ENCODE measurements at places on chromosomes 7 and 10.

- no peaks in the 10 kb centered on the region for H3K27me3 ChIP-seq
- DNase-seq = no peak
- no peak overlapping the region for H3K4me3 ChIP-seq
- no peaks in the 10 kb centered on the region for H3K36me3 ChIP-seq
- peaks cover 33% of the 10 kb centered on the region for H3K4me1 ChIP-seq
Observed at GRCh38 chr7:40300146-40300670, 165.4 kb downstream of the SUGCT start.

- H3K36me3 ChIP-seq = no peaks in the 10 kb centered on the region
- peaks cover 88% of the 10 kb centered on the region for H3K4me1 ChIP-seq
- no peak overlapping the region for H3K4me3 ChIP-seq
- no peaks in the 10 kb centered on the region for H3K27me3 ChIP-seq
- no peak for DNase-seq
- H3K27ac ChIP-seq = no peak overlapping the region
Observed at GRCh38 chr10:22670788-22671187, 43.6 kb downstream of the PIP4K2A start.

DNA sequence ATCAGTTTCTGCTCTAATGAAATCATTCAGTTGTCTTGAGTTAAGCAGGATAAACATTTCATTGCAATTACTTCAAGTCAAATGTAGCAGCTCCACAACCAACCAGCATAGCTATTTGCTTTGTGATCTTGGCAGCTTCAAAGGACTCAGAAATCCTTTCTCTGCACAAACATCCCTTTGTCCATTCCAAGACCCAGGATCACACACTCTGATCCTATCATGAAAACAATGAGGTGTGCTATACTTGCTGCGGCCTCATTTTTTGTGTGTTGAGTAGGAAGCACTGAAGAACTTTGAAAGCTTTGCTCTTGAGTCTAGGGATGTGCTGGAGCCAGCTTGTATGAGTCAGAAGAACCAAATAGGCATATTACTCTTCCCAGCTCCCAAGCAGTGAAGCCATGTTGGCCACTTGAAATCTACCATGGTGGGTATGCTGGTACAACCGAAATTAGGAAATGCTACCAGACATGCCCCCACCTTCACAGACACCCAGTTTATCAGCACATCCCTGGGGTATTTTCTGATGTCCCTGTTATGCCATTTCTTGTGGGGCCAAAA, 199.4 kb upstream of the PRSS58 start:
- no peak overlapping the region for H3K27ac ChIP-seq
- no peaks in the 10 kb centered on the region for H3K27me3 ChIP-seq
- peaks cover 13% of the 10 kb centered on the region for H3K4me1 ChIP-seq
- no peak overlapping the region for H3K4me3 ChIP-seq

GRCh38 chr7:68107261-68107660, 1110.6 kb downstream of the TYW1 start:
- no peaks in the 10 kb centered on the region for H3K27me3 ChIP-seq
- H3K4me3 ChIP-seq = no peak overlapping the region
- H3K27ac ChIP-seq = no peak overlapping the region
- no peaks in the 10 kb centered on the region for H3K36me3 ChIP-seq
- peaks cover 4% of the 10 kb centered on the region for H3K4me1 ChIP-seq

- H3K27ac ChIP-seq = no peak overlapping the region
- no peaks in the 10 kb centered on the region for H3K27me3 ChIP-seq
- peaks cover 5% of the 10 kb centered on the region for H3K36me3 ChIP-seq
- DNase-seq = no peak
- no peak overlapping the region for H3K4me3 ChIP-seq
- H3K4me1 ChIP-seq = peaks cover 4% of the 10 kb centered on the region
Observed at GRCh38 chr7:68929781-68930261, 668.5 kb upstream of the AUTS2 start.

- no peak overlapping the region for H3K4me3 ChIP-seq
- no peak for DNase-seq
- no peak overlapping the region for H3K27ac ChIP-seq
- H3K27me3 ChIP-seq = no peaks in the 10 kb centered on the region
- no peaks in the 10 kb centered on the region for H3K36me3 ChIP-seq
Observed at GRCh38 chr7:124269774-124270173, 236.9 kb upstream of the TMEM229A start.

- no peaks in the 10 kb centered on the region for H3K4me1 ChIP-seq
- peaks cover 2% of the 10 kb centered on the region for H3K36me3 ChIP-seq
- H3K27ac ChIP-seq = no peak overlapping the region
- H3K4me3 ChIP-seq = no peak overlapping the region
- no peaks in the 10 kb centered on the region for H3K27me3 ChIP-seq
Observed at GRCh38 chr10:359762-360161, 224.5 kb downstream of the ZMYND11 start.

DNA sequence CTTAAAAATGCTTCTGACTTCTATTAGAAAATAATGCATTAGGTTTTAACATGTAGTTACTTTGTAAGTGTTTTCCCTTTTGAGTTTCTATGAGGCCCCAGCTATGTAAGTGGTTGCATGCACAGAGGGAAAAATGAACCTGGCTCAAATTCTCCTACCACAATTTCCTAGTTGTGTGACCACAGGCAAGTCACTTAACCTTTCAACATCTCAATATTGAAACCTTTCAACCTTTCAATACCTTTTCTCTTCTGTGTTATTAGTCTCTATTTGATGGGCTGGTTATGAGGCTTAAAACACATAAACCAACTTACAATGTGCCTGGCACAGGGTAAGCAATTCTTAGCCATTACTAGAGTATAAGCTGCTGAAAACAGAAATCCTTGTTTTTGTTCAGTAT, 203.0 kb downstream of the KCND2 start:
- H3K27me3 ChIP-seq = no peaks in the 10 kb centered on the region
- H3K36me3 ChIP-seq = peaks cover 3% of the 10 kb centered on the region
- peaks cover 30% of the 10 kb centered on the region for H3K4me1 ChIP-seq
- no peak overlapping the region for H3K4me3 ChIP-seq
